PC-9 (cell line): ENCODE measurements at places on chromosomes 16 and 17. TPM values are rescaled to one million over a fixed set of nuclear protein-coding genes. Genes with fewer than 3 reads are reported as not detected.
A peak's percentile ranks its signal among the peaks of the same experiment; 100 is the strongest.

Gene COPZ2
- total RNA-seq, result 2.6 and 2.7 TPM in 2 replicates

Gene NPW
- total RNA-seq, result 4.0 and 8.1 TPM in 2 replicates

DNA sequence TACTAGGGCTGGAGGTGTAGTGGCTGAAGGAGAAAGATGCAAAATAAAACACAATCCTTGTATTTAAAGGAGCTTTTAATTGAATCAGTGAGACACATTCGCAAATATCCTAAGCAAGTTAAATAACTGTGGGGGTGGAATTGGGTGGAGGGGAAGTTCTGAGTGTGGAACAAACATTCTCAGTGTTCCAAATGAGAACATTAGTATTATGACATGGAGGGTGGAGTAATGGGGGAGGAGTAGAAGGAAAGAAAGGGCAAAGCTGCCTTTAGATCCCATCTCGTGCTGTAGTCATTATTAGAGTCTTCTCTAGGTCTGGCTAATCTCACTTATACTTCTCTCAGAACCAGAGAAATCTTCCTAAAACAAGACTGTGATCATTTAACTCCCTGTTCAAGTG, 169.7 kb downstream of the ANKFN1 start:
- peak; percentile 30 for DNase-seq
- H3K27ac ChIP-seq, result no peak overlapping the region
- H3K36me3 ChIP-seq, result no peaks in the 10 kb centered on the region

- no peak for DNase-seq
- peaks cover 82% of the 10 kb centered on the region for H3K27me3 ChIP-seq
- no peak overlapping the region for H3K4me3 ChIP-seq
- H3K4me1 ChIP-seq, result no peaks in the 10 kb centered on the region
- H3K36me3 ChIP-seq, result no peaks in the 10 kb centered on the region
Observed at GRCh38 chr17:49573510-49574322, 2.0 kb upstream of the NXPH3 start.

DNA sequence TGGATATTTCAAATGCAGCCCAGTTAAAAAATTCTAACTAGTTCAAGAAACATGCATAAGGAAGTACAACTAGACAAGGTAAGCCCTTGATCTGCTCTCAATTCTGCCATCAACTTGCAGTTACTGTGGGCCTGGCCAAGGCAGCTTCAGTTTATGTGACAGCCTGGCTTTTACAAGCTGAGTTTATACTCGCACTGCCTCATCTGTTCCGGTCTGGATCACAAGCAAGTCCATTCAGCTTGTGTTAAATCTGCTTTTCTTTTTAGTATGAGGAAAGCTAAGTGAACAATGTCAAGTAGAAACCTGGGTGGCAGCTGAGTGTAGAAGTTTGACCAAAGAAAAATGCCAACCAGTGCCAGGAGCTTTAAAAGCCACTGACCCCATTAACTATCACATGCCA, 76.6 kb upstream of the CORO6 start:
- no peaks in the 10 kb centered on the region for H3K27me3 ChIP-seq
- DNase-seq, result no peak
- H3K27ac ChIP-seq, result no peak overlapping the region

DNA sequence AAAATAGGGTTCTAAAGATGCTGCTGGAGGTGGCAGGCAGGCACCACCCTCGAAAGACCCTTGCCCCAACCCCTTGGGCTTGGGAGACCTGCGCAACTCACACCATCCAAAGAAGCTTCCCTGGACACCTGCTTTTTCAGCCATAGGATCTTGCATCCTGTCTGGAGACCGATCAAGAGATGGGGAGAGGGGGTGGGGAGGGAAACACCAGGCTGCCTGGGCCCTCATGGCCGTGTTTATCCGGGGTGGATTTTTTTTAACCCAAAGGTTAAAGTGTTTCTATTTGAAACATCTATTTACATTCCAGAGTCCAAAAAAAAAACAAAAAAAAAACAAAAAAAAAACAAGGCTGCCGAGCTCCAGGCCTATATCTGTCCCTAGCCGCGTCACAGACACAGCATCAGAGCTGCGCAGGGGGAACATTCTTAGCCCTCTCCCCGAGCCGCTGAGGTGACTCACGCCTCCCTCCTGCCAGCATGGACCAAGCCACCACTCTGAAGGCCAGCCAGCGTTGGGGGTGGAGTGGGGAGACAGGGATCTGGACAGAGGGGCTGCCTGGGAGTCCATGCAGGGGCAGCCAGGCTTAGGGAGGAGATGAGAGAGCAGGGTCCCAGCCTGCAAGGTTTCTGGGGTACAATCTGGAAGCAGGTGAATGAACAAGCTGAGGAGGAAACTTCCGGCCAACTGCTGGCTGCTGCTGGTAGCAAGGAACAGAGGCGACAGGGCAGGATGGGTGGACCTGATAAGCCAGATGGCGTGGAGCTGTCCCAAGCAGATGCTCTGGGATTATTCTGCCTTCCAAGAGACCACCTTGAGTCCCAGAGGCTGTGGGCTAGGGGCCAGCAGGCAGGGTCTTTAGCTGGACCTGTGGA, 14.8 kb downstream of the HDAC5 start:
- H3K27me3 ChIP-seq, result no peaks in the 10 kb centered on the region
- peaks cover 54% of the 10 kb centered on the region for H3K4me1 ChIP-seq
- no peaks in the 10 kb centered on the region for H3K36me3 ChIP-seq
- DNase-seq, result peak; percentile 82
- no peak overlapping the region for H3K4me3 ChIP-seq
